ENCODE measurements at places on chromosomes 4 and X.

GRCh38 chr4:98899277-98899676 is 29.7 kb downstream of the EIF4E start:
- DNase-seq: no peak

DNA sequence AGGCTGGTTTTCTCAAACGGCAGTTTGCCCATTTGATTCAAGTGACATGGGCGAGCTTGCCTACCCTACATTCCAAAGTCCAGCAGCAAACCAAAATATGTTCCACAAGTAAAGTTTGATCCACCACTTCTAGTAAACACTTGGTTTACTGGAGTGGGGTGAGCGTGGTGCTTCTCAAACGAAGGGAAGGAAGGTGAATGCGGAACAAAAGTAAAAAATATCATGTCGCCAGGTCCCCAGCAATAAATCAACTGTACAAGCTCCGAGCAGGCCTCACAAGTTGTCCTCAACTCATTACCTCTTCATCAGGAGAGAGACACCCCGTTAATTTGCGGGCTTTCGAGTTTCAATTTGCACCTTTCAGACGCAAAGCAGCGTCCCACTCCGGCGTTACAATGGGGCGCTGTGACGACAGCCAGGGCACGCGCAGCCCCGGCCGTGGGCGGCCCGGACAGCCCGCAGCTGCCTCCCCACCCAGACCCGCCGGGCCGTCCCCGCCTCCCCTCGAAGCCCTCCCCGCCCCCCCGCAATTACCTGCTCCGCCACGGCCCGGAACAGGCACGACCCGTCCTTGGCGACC is 1.0 kb downstream of the OTUD4 start:
- DNase-seq: peak; percentile 72

- no peak for DNase-seq
Observed at GRCh38 chr4:96126227-96126626, 286.3 kb downstream of the PDHA2 start.

- no peak for DNase-seq
Observed at GRCh38 chr4:26726655-26727387, 133.8 kb upstream of the STIM2 start.

GRCh38 chr4:175166020-175166419 is 247.9 kb downstream of the ADAM29 start:
- DNase-seq: no peak

DNA sequence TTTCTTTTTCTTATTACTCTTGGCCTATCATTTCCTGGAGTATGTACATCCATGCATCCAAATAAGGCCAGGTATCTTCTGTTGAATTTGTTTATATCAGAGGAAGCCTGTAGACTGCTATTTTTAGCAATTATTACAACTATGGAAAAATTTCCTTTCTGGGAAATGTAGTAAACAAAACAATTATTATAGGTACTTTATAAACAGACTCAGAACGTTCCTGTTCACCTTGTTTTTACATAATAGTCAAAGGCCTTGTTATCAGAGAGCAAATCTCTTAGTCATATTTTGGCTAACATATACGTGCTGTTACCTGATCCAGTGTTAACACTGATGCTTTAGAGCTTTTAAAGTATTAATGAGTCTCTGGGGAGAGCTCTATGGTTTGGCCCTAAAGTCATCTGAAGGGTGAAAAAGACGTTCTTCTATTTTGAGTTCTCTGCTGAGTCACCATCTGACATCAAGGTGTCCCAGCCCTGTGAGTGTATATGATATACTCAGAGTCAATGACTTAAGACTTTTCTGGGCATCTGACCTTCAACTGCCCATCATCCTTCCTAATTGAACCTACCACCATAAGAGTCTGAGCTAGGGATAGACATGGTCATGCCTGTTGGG is 7.3 kb downstream of the SPARCL1 start:
- DNase-seq: no peak

DNA sequence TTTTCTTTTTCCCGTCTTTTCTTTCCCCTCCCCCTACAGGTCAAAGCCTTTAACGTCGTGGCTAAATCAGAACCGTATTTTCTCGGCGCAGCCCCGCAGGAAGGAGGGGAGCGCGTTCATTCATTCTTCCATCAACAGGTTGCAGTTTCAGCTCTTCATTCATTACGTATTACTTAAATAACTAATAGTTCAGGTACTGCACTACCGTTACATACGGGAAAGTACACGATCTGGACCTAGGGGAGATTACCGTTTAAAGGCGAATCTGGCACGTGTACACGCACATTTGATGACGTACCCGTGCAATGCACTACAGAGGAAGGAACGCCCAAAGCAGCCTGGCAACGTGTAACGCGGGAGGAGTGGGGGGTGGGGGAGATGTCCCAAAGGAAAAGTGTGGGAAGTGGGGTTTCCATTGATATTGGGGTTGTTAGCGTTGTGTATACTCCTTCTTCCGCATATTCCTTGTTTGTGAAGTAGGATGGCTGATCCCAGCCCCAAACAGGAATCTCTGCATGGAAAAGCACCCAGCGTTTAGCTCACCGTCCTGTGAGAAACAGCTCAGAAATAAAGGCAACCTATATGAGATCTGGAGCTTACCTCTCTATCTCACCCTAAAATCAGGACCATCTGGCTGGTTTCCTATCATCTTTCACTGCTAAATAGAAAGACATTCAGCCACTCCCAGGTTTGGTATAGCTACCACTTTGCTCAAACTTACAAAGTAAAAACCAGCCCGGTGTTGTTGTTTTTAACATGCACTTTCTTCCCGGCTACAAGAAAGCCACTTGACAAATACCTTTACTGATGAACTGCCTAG is 585 bp upstream of the SEC24D start:
- peak; percentile 47 for DNase-seq

- no peak for DNase-seq
Observed at GRCh38 chr4:83180431-83180968, 66.0 kb upstream of the PLAC8 start.

DNA sequence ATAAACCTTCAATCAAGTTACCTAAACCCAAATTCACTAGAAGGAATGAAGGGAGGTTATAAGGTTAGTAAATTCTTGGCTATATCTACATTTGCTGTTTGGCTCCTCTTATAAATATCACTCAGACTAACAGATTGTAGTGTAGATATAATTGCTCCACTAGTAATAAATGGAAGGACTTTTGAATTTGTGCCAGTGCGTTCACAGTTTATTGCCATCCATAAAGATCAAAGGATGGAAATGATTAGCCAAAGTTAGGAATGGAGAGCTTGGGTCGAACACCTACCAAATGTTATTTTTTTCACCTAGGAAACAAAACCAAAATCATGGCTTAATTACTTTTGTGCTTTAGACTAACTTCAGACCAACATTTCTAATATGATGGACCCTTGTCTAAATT is 9.2 kb downstream of the DTHD1 start:
- no peak for DNase-seq

- no peak for DNase-seq
Observed at GRCh38 chr4:55358668-55359067, 12.6 kb downstream of the SRD5A3 start.

DNA sequence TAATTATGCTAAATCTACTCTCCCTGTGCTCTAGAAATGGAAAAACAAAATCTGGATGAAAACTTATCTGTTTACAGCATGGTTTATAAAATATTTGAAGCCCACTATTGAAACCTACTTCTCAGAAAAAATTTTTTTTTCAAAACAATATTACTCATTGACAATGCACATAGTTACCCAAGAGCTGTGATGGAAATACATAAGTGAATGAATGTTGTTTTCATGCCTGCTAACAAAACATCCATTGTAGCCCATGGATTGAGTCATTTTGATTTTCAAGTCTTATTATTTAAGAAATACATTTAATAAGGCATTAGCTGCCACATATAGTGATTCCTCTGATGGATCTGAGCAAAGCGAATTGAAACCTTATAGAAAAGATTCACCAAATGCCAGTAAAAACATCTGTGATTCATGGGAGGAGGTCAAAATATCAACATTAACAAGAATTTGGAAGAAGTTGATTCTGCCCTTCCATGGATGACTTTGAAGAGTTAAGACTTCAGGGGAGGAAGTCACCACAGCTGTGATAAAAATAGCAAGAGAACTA is 144.7 kb upstream of the HHIP start:
- no peak for DNase-seq

GRCh38 chr4:11821772-11822430 is 393.2 kb upstream of the HS3ST1 start:
- DNase-seq: no peak

DNA sequence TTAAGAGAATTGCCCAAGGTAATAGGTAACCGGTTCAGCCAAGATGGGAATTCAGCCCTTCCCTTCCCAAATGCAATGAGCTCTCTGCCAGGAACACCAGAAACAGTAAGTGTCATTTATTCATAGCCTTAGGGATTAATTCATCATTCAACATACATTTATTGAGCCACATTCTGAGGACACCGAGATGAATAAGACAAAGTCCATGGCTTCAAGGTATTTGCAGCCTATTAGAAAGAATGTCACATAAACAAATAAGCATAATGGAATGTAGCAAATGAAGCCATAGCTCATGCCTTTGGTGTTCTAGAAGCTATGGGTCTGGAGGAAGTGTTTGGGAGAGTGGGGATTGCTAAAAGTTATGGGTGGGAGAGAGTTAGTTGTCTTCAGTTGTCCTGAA is 6.3 kb upstream of the TAB3 start:
- DNase-seq: no peak

DNA sequence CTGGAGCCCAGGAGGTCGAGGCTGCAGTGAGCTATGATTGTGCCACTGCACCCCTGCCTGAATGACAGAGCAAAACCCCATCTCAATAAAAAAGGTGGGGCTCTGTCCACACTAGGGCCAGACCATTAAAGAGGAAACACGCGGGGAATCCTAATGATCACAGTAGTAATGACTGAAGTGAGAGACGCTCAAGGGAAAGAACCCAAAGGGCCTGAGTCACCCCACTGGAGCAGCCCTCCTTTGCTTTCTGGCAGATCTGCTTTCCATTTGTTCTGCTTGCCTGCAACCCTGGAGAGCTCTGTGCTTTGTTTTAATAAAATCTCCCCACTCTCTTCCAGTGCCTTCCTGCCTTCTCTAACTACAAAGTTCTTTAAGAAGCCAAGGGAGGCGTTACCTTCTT is 5.0 kb downstream of the TFDP3 start:
- DNase-seq: no peak

DNA sequence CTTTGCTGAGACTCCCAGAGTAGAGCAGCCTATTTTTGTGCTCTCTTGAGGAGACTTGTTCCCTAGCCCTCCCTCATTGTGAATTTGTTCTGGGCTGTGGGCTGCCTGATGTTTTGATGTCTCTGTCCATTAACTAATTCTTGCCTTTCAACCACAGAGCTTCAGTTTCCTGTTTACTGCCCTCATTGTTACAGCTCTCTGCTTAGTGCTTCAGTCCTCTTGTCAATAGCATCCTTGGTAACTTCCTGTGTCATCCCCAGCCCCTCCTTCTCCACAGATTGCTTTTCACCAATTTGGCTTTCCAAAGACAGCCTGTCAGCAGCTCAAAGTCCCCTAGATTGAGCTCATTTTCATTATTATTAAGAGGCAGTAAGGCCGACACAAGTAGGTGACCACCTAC is 69.9 kb downstream of the COX7B2 start:
- no peak for DNase-seq

GRCh38 chr4:167578906-167579305 is 344.6 kb upstream of the SPOCK3 start:
- no peak for DNase-seq

- DNase-seq: no peak
Observed at GRCh38 chr4:96092151-96092705, 252.3 kb downstream of the PDHA2 start.

DNA sequence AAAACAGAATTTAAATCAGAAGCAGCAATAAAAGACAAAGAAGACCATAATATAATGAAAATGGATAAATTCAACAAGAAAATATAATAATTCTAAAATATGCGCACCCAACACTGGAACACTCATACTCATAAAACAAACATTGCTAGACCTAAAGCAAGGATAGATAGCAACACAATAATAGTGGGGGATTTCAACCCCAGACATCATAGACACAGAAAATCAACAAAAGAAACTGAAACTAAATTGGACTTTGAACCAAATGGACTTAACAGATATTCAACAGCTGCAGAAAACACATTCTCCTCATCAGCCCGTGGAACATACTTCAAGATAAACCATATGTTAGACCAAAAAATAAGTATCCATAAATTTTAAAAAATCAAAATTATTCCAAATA is 1552.6 kb downstream of the C4orf33 start:
- DNase-seq: no peak

GRCh38 chrX:71919431-71919830 is 8.8 kb downstream of the NHSL2 start:
- no peak for DNase-seq

DNA sequence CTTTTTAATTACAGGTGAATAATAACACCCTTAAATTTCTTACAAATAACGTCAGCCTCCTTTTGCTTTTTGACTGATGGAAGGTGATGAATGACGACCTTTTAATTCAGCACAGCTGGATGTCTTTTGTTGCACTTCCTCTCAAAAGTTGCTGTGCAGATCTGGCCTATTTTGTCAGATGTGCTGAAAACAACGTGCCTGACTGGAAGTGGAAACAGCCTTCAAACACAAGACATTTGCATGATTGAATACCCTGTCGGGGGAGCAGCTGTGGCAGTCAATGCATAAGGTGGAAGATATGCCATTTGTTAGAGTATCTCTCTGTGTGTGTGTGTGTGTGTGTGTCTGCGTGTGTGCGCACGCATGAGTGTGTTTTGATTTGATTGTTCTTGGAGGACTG is 579.7 kb downstream of the SPRY1 start:
- DNase-seq: no peak

DNA sequence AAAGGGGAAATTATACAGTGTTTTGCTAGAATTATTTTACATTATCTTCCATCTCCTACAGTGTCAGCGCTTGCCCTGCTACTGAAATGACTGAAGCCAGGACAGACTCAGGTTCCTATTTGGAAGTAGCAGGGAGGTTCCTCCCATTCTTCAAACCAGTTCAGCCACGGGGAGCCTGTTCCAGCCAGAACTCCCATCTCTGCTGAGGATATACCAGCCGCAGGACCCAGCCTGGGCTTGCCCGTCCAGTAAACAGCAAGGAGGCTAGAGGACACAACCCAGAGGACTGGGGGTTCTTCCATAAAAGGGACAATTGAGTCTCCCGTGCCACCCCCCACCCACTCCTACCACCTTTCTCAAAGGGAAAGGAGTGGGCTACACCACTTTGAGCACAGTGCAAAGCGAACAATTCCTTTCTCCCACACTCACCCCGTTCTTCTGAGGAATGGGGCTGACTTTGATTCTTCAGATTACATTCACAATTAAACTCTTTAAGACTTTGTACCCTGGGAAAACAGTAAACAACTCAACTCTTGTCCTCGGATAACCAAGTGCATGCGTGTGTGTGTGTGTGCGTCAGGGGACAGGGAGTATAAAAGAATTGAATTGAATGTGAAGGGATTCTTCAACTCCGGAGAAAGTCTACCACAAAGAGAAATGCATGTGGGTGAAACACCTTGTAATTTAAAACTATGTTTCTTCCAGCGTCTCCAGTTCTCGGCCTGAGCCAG is 31.0 kb upstream of the PPARGC1A start:
- no peak for DNase-seq
